Activated CD4-positive, alpha-beta T cell treated with anti-CD3 and anti-CD28 coated beads for 36 hours (primary cell): ENCODE measurements at places on chromosomes 3 and 15.
A peak's percentile ranks its signal among the peaks of the same experiment; 100 is the strongest.

DNA sequence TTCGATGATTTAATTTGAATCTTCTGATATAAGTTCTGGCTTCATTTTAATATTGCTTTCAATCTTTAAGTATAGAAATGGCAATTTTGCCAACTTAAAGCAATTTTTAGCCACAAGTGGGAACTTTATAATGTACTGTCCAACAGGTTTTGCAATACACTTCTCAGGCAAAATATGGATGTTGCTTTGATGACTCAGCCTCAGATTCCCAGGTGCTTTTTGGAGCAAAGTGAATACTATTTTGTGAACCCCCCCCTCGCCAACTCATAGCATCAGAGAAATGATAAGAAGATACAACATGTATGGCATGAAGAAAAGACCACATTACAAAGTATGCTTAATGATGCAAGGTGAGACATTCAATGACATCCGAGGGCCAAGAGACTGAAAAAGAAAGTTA, 158.1 kb downstream of the GABRB3 start:
- no peak for DNase-seq

DNA sequence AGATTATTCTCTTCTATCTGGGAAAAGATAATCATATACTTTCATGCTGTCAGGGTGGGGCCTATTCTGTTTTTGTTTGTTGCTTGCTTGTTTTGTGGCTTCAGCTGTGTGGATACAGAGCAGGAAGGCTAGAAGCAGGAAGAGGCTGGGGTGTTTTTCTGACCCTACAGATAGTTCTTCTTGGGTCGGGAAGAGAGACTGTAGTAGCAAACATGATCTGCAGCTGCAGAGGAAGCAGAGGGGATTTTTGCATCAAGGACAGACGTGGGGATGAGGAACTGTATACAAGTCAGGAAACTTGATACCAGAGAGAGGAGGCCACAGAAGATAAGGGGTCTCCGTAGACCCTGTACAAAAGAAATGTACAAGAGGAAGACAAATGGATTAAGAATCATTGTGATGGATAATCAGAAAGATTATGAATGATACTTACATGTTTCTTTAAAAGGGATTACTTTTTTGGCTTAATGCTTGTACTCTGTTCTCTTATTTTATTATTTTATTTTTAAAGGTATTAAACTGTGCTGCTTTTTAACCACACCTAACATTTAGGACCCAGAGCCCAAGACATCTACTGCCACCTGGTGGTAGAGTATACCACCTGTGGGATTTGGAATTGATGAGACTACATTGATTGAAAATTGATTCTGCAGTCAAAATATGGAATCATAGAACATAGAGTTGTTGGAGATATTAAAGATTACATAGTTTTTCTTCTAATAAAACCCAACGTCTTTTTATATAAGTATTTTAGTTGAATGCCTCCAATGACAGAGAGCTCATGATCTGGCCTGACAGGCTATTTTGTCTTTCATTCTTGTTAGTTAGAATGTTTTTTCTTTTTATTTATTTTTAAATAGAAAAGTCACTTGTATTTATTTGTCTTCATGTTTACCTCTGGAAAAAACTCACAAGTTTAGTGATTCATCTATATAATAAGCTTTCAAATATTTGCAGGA, 87.3 kb upstream of the ROPN1 start:
- peak; percentile 28 for DNase-seq

DNA sequence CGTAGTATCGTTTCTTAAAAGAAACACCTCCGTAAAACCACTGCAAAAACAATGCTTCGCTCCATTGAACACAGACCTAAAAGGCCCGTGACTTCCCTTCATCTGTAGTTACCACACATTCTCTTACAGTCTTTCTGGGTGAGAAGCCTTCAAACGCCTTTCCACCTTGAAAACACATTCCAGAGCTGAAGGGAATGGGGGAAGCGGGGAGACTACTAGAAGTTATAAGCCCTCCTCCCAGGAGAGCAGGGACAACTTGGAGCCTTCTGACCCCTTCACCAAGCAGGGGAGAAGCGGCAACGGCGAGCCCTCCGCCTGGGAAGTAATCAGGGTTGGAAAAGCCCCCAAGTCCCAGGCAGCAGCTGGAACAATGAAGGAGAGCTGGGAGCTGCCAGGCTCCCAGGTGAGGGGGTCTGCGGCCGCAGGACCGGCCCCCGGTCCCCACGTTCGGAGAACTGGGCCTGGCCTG, 461 bp downstream of the SECISBP2L start:
- peak; percentile 34 for DNase-seq

GRCh38 chr15:95365511-95366107, 964.9 kb upstream of the NR2F2 start:
- no peak for DNase-seq

DNA sequence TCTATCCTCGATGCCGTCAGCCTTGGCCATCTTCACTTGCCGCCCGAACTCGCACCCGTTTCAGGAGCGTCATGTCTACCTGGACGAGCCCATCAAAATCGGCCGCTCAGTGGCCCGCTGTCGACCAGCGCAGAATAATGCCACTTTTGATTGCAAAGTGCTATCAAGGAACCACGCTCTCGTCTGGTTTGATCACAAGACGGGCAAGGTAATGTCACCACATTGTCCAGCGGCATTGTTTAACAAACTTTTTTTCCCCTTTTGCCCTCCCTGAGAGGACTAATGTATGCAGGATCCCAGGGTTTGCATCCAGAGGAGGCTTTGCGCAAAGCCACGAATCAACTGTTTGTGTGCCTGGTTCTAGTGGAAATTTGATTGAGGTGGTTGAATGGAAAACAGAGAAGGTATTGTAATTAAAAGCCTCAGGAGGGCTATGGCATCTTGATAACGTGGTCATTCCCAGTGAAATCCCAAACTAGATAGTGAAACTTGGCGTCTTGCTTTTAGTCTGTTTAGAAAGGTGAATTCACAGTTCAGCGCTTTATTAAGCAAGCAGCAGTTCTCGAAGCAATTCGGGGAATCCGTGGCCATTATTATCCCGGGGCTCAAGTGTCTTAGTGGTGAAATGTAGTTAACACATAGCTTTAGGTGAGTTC, 1.7 kb downstream of the SLMAP start:
- no peak for DNase-seq

- DNase-seq: no peak
Observed at GRCh38 chr3:1135194-1135593, 42.4 kb downstream of the CNTN6 start.

DNA sequence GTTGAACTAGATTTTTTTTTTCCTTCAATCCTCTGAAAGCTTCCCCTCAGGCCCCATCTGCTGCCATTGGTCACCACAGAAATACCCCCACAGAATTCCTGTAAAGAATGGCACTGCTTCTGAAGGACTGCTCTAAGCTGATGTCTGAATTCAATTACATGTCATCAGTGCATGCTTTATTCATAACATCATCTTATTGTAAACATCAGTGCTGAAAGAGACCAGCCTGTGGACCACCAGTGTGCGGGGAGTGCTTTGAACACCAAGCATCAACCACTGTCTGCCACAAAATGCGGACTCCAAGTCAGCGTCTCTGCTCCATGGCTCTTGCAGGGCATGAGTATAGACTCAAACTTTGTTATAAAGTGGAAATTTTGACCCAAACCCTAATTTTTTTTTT, 11.6 kb downstream of the PHLDB2 start:
- no peak for DNase-seq

- no peak for DNase-seq
Observed at GRCh38 chr15:90572893-90573292, 43.2 kb downstream of the CRTC3 start.

DNA sequence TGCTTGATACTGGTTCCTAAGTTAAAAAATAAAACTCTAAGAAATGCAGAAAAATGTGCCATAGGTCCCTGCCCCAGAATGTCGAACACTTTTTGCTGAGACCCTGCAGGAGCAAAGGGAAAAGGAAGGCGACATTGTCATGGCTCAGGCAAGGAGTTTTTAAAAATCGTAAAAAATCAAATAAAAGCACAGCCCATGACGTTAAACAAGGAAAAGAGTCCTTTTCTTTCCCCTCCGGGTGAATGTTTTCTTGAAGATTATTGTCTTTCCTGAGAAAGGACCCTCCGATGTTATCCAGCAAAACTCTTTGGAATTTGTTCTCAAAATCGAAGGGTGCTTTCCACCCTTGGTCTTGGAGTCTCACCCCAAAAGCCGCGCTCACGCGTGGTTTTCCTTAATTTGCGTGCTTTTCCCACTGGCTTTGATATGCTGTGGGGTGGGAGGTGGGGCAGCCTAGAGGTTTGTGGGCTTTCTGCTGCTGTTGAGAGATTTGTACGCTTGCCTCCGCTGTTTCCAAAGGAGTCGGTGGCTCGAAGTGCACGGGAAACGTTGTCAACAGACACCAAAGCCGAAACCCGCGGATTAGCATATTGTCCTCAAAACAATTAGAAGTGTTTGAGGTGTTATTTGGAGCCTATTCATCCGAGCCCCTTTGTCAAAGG, 2.9 kb downstream of the SOX14 start:
- no peak for DNase-seq

DNA sequence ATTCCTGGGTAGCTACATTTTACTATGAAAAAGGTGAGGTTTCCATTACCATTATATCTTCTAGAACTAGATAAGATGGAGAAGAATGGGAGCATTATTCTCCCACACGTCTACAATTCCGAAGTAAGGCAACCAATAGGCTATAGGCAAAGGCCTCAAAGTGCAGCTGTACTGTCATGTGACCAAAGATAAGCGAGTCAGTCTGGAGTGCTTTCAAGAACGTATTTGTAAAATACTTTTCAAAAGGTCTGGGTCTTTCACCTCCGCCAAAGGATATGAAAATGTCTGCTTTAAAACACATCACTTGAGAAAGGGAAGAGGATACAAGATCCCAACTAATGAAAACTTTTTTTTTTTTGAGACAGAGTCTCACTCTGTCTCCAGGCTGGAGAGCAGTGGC, 9.9 kb downstream of the CCPG1 start:
- DNase-seq: no peak

- DNase-seq: no peak
Observed at GRCh38 chr15:85071061-85071460, 89.4 kb downstream of the PDE8A start.

GRCh38 chr3:159565313-159565712, 423.3 kb upstream of the IL12A start:
- no peak for DNase-seq

- no peak for DNase-seq
Observed at GRCh38 chr15:65028338-65028737, 1.1 kb downstream of the MTFMT start.

DNA sequence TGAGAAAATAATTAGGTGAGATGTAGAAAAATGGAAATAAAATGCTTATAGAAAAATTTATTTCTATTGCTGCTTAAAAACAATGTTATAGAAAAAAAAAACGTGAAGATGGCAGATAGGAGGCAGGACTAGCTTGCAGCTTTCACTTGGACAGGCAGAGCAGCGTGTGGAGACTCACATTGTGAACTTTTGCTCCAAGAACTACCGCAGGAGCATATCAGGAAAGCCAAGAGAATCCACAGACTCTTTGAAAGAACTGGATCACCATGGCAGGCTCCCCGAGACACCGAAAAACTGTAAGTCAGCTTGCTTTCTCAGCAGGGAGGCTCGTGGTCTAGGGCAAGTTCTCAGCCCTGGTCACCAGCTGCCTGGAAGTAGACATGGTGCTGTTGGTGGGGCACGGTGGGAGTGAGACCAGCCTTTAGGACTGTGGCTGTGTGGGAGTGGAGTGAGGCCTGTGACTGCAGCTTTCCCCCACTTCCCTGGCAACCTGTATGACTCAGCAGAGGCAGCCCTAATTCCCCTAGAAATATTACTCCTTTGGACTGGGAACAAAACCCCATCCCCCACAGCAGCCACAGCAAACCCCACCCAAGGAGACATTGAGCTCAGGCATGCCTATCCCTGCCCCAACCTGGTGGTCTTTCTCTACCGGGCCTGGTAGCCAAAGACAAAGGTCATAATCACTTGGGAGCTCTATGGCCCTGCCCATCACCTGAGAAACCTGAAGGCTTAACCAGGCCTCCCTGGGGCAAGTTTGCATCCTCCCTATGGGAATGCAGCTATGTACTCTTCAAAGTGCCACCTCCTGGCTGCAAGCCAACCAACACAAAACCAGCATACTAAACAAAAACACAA, 22.8 kb downstream of the STRIT1 start:
- DNase-seq: no peak

GRCh38 chr15:70101459-70102113, 3.9 kb upstream of the TLE3 start:
- no peak for DNase-seq

DNA sequence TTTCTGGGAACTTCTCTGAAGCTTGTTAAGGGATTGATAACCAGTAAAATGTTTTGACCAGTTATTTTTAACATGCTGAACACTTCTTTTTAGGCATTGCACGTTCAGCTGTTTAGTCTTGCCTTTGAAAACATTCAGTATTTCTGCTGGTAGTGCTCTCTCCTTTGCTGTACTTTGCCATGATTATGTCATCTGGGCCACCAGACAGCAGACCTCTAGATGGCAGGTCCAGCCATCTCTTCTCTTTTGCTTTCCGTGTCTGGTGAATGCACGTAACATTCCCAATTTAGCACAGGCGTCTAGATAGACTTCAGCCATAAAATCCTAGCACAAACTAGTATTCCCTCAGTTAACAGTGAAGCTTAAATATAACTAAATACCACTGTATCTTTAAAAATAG, 57.8 kb downstream of the RAB7A start:
- DNase-seq: no peak

GRCh38 chr15:67080900-67081431, 15.6 kb downstream of the SMAD3 start:
- peak; percentile 85 for DNase-seq

DNA sequence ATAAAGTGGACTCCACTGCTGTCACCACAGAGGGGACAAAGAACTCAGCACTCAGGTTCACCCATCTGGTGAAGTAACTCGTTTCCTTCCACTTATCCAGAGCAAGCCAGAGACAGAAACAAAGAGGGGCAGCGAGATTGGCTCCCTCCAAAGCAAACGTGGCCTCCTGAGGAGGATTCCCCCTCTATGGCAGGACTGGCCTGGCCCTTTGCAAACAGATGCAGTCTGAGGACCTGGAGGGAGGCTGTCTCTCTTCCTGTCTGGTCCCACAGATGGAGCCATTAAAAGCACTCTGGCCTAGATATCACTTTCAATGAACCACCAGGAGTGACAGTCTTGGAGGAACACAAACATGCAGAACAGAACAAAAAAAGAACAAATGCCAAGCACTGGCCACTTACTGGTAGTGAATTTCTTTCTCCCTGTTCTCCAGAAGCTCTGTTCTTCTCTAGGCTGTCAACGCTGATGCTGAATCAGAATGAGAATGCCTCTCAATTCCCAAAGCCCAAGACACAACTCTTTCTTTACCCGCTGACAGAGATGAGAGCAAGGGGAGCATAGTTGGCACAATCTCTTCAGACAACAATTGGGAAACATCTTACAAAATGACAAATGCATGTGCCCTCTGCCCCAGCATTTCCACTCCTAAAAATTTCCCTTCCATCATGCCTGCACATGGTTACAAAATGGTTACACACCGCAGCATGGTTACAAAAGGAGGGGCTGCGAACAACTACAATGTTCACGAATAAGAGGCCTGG, 14.3 kb downstream of the KLHL25 start:
- DNase-seq: no peak

GRCh38 chr3:13197281-13197680, 124.1 kb upstream of the IQSEC1 start:
- no peak for DNase-seq

- DNase-seq: no peak
Observed at GRCh38 chr3:40024526-40024925, 215.1 kb downstream of the MYRIP start.

- DNase-seq: no peak
Observed at GRCh38 chr3:176430244-176431037, 766.8 kb downstream of the TBL1XR1 start.
